ENCODE measurements at places on chromosomes 3 and 15.

GRCh38 chr3:16460273-16460672, 53.2 kb downstream of the RFTN1 start:
- DNase-seq = no peak

GRCh38 chr3:67704322-67704721, 49.9 kb upstream of the SUCLG2 start:
- DNase-seq = no peak

DNA sequence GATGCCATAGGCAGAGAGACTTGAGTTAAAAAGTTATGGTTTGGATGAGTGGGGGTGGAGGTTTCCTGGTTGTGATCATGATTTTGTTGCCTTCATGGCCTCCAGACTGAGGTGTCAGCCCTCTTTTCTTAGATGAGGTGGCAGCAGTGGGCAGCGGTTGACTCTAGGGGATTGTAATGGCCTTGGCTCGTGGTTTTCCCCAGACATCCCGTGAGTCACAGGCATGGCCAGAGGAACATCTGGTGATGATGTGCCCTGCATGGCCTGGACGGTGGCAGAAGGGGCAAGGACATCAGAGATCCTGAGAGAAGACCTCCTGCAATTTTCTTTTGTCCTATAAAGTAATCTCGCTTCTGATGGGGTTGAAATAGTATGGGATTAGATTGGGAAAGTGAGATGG, 12.4 kb downstream of the RETNLB start:
- no peak for DNase-seq

- no peak for DNase-seq
Observed at GRCh38 chr15:55170361-55170760, 26.4 kb downstream of the RSL24D1 start.

Measured in CD4-positive, alpha-beta T cell treated with Interleukin-4 for 1 hour (primary cell).